GM12892 (cell line): ENCODE measurements at places on chromosomes 3 and 15.

DNA sequence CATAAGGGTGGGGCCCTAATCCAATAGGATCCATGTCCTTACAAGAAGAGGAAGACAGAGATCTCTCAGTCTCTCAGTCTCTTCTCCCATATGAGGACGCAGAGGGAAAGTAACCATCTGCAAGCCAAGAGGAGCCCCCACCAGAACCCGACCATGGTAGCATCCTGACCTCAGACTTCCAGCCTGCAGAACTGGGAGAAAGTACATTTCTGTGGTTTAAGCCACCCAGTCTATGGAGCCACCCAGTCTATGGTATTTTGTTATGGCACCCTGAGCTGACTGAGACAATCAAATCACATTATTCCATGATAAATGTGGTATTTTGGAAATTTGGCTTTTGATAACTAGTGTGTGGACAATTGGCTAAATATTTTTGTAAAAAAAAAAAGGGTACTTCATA is 101.5 kb upstream of the TMC3 start:
- DNase-seq, result no peak

- DNase-seq, result no peak
These were observed 241.7 kb upstream of the ICE2 start for GRCh38 chr15:60720493-60721256.

- no peak for DNase-seq
These were observed 2.1 kb downstream of the TLE3 start for GRCh38 chr15:70095408-70096214.

- no peak for DNase-seq
These were observed 309.7 kb upstream of the NR2F2 start for GRCh38 chr15:96020797-96021196.

- DNase-seq, result no peak
These were observed 791.2 kb downstream of the GBE1 start for GRCh38 chr3:80970292-80970691.

GRCh38 chr15:29093696-29094343 is 175.8 kb downstream of the NSMCE3 start:
- no peak for DNase-seq

GRCh38 chr15:83199288-83199687 is 8.3 kb downstream of the HDGFL3 start:
- DNase-seq, result no peak

DNA sequence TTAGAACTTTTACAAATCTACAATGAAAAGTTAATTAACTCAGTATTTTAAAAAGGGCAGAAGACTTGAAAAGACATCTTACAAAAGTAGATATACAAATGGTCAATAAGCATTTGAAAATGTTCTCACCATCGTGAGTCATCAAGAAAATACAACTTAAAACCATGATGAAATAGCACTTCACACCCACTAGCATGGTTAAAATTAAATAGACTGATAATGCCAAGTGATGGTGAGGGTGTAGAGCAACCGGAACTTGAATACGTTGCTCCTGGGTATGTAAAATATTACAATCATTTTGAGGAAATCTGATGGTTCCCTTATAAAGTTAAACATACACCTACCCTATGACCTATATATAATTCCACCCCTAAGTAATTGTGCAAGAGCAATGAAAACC is 319.8 kb upstream of the UMPS start:
- no peak for DNase-seq

- DNase-seq, result no peak
These were observed 44.6 kb downstream of the ERC2 start for GRCh38 chr3:56423661-56424099.

DNA sequence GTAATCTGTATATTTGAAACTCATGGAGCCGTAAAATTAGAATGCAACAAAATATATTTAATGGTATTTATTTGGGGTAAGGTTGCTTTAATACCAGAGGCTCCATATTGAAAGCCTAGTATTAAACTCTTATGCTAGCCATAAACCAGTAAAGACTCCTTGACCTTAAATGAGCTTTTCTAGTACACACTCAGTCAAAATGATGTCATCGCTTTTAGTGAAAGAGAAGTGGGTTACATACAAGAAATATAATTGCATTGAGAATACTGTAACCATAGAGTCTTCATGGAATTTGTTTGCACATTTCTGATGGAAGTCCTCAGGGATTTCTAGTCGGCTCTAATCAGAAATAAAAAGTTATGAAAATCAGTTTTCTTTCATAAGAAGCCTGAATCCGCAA is 757.6 kb downstream of the GBE1 start:
- no peak for DNase-seq

- DNase-seq, result no peak
These were observed 60.9 kb upstream of the TJP1 start for GRCh38 chr15:29883126-29883525.

DNA sequence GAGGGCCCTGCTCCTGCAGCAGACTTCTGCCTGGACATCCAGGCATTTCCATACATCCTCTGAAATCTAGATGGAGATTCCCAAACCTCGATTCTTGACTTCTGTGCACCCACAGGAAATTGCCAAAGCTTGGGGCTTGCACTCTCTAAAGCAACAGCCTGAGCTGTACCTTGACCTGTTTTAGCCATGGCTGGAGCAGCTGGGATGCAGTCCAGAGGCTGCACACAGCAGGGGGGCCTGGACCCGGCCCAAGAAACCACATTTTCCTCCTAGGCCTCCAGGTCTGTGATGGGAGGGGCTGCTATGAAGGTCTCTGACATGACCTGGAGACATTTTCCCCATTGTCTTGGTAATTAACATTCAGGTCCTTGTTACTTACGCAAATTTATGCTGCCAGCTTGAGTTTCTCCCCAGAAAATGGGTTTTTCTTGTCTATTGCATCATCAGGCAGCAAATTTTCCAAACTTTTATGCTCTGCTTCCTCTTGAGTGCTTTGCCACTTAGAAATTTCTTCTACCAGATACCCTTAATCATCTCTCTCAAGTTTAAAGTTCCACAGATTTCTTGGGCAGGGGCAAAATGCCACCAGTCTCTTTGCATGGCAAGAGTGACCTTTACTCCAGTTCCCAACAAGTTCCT is 11.8 kb upstream of the MYO5A start:
- DNase-seq, result no peak

GRCh38 chr3:171741377-171741776 is 68.9 kb downstream of the PLD1 start:
- DNase-seq, result no peak

GRCh38 chr15:88331291-88331690 is 74.8 kb upstream of the NTRK3 start:
- DNase-seq, result peak; percentile 31

- no peak for DNase-seq
These were observed 230.3 kb downstream of the FGF12 start for GRCh38 chr3:192496905-192497587.

DNA sequence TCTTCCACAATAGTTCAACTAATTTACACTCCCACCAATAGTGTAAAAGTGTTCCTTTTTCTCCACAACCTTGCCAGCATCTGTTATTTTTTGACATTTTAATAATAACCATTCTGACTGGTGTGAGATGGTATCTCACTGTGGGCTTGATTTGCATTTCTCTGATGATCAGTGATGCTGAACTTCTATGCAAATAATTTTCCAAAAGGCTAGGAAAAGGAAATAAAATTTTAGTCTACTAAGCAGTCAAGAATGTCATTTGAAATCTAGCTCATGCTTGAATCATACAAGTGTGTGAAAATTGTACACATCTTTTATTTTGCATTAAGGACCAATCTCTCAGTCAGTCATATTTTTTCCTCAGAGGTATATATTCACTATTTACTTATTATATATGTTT is 101.7 kb upstream of the UBP1 start:
- no peak for DNase-seq

DNA sequence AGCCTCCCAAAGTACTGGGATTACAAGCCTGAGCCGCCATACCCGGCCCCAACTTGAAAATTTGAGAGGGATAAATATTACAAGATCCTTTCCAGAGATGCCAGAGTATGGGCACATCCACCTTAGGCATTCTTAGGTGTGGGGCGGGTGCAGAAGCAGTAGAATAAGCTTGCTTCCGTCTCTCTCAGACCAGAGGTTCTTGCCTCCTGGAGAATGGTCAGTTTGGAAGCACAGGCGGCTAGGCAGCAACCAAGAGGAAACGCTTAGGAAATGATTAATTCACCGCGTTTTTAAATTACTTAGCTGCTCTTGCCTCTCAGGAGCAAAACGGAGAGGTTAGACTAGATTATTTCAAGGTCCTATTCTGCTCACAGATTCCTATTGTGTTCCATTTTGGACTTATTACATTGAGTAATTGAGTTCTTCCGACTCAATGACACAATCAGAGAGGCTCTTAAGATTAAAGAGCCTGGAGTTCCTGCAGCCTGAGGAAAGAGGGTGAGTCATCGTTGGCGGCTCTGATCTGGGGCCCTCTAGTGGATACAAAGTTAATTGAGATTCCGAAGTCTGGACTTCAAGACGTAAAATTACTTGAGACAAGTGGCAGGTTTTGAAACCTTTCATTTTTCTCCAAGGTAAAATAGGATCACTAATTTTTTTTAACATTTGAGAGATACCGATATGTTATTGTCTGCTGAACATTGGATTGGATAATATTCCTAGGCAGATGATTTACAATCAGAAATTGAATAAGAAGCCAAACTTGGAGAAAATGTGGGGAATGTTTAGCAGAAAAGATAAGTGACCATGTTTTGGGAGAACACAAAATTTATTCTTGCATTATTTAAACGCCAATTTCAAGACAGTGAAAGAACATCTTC is 5.8 kb upstream of the TOPAZ1 start:
- peak; percentile 16 for DNase-seq

DNA sequence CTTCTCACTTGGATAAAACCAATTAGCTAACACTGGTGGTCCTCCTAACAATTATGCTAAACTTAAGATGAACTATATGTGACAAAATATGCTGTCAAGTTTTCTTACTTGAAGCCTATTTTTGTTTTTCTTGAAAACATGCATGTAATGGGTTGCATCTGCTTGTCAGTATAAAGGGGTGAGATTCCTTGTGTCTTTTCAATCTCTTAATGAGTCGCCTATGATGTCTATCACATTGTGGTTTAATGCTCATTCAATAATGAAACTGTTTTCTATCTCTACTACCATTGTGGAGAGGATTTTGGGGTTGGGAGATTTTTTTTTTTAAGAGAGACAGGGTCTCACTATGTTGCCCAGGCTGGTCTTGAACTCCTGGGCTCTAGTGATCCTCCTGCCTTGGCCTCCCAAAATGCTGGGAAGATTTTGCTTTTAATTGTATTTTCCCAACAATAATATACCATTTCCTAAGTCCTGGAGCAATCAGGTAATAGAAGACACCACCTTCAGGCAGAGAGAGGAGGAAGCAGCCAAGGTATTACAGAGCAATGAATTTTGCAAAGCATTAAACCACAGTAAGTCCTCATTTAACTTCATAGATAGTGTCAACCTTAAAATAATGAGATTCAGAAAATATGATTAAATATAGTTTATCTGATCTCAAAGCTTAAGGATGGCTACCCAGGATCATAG is 17.4 kb upstream of the TRMT10C start:
- no peak for DNase-seq

DNA sequence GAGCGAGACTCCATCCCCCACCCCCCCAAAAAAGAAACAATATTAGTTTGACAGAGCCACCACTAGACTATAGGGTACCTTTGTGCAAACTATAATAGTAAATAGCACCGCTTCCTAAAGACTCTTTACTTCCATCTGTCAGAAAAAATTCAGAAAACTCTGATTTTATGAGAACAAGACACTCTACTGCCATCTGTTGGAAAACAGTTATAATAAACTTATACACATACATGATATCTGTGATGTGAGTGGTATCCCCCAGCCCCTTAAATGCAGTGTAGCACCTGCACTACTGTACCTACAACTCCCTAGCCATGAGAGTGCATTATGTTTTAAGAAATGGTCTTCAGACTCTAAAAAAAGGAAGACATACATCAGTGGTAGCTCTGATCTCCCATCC is 47.1 kb upstream of the CTDSPL start:
- DNase-seq, result no peak
